ENCODE measurements at places on chromosomes 4 and X. TPM values are rescaled to one million over a fixed set of nuclear protein-coding genes. Genes with fewer than 3 reads are reported as not detected.

The PGK1 gene
- total RNA-seq: 604 TPM

The OPRPN gene
- not detected for total RNA-seq

The UVSSA gene
- total RNA-seq: 4.4 TPM

The SLIT2 gene
- total RNA-seq: 0.03 TPM

The PRIMPOL gene
- 7.1 TPM for total RNA-seq

The NHS gene
- total RNA-seq: 5.4 TPM

The MTTP gene
- total RNA-seq: not detected

The SLC25A43 gene
- 28.7 TPM for total RNA-seq

The PTTG2 gene
- not detected for total RNA-seq

The MAGEB4 gene
- not detected for total RNA-seq

The IDS gene
- total RNA-seq: 116 TPM

The TNIP3 gene
- 0.71 TPM for total RNA-seq

The FGF16 gene
- not detected for total RNA-seq

The XAGE2 gene
- total RNA-seq: not detected

The ADGRA3 gene
- total RNA-seq: 19.4 TPM

The WDFY3 gene
- 7.9 TPM for total RNA-seq

The C4orf54 gene
- not detected for total RNA-seq

The IBSP gene
- not detected for total RNA-seq

The TEX13D gene
- total RNA-seq: not detected

The TAF9B gene
- total RNA-seq: 9.6 TPM

The GAGE12J gene
- total RNA-seq: not detected

The TFE3 gene
- total RNA-seq: 49.2 TPM

The TEC gene
- 1.2 TPM for total RNA-seq

The COX7B2 gene
- total RNA-seq: not detected

The EGFL6 gene
- not detected for total RNA-seq

The CSN1S1 gene
- not detected for total RNA-seq

The SMR3B gene
- total RNA-seq: not detected

The NEXMIF gene
- not detected for total RNA-seq

The ACE2 gene
- total RNA-seq: 0.01 TPM

The UCP1 gene
- total RNA-seq: 0.08 TPM

The PALLD gene
- 61.5 TPM for total RNA-seq

The GABRQ gene
- total RNA-seq: 0.24 TPM

The TMSB15C gene
- 0.26 TPM for total RNA-seq

The HMGN5 gene
- total RNA-seq: 2.3 TPM

The CXCL11 gene
- total RNA-seq: 0.23 TPM

The CABS1 gene
- not detected for total RNA-seq

The GJB1 gene
- total RNA-seq: not detected

The TCEAL5 gene
- not detected for total RNA-seq

The RS1 gene
- total RNA-seq: not detected

The CMC4 gene
- total RNA-seq: 15.9 TPM

The XK gene
- total RNA-seq: 0.39 TPM

The CXorf49 gene
- total RNA-seq: not detected

The MAOA gene
- total RNA-seq: 0.30 TPM

The EOLA2 gene
- total RNA-seq: 49.6 TPM

The SLC25A31 gene
- total RNA-seq: not detected

The CHRDL1 gene
- total RNA-seq: not detected

The CXCL6 gene
- total RNA-seq: not detected

The DCAF12L2 gene
- 0.14 TPM for total RNA-seq

The MAGEA1 gene
- total RNA-seq: 0.16 TPM

The TBC1D8B gene
- 1.4 TPM for total RNA-seq

The MAGED4 gene
- total RNA-seq: 7.7 TPM

The ABCB7 gene
- 16.0 TPM for total RNA-seq

The IL13RA2 gene
- not detected for total RNA-seq

The TEX13A gene
- not detected for total RNA-seq

The WAS gene
- total RNA-seq: not detected

Data from A549 treated with CpdA at 1 μM for 4 hours (cell line).